ENCODE measurements at places on chromosomes 4 and X.

- DNase-seq, result no peak
Observed at GRCh38 chrX:48714573-48714972, 18.0 kb downstream of the SUV39H1 start.

GRCh38 chr4:76607266-76607799 lies 172.3 kb downstream of the SHROOM3 start:
- DNase-seq, result no peak

- DNase-seq, result no peak
Observed at GRCh38 chrX:150018931-150019361, 80.7 kb upstream of the EOLA2 start.

DNA sequence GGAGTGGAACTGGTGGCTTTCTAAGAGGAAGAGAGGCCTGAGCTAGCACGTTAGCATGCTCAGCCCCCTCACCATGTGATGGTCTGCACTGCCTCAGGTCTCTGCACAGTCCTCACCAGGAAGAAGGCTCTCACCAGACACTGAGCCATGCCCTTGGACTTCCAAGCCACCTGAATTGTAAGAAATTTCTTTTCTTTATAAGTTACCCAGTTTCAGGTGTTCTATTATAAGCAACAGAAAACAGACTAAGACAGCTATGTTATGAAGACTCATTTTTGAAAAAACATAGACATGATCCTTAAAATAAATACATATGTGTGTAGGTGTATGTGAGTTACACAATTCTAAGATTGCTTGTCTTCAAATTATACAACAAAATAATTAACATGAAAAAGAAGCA lies 74.7 kb downstream of the CEP44 start:
- DNase-seq, result no peak

DNA sequence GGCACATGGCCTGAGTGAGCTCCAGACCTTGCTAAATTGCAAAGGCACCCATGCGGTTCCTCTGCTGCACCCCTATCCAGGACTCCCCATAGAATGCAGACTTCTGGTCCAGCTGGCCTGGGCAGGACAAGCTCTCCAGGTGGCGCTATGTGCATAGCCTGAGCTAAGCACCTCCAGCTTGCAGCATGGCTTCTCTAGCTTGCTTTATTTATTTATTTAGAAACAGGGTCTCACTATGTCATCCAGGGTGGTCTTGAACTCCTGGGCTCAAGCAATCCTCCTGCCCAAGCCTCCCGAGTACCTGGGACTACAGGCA lies 5.5 kb upstream of the WFS1 start:
- DNase-seq, result no peak

DNA sequence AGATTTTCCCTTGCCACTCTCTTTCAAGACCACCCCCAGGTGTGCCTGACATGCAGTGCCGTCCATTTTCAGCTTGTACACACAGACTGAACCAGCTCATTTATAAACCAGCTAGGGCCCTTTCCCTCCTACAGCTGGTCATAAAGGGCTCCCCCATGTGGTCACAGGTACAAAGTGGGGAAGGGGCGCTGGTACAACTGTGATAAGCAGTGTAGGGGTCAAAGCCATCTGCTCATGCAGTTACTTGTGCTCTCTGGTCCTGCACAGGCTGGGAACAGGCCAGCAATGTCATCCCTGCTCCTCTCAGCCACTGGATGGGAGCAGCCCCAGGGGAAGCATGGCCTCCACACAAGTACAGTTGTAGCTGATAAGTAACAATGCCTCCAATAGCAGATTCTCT lies 20.6 kb downstream of the GABRQ start:
- no peak for DNase-seq

GRCh38 chrX:9316096-9316495 lies 148.8 kb upstream of the TBL1X start:
- DNase-seq, result no peak

GRCh38 chrX:138229718-138230117 lies 481.8 kb downstream of the FGF13 start:
- DNase-seq, result no peak

DNA sequence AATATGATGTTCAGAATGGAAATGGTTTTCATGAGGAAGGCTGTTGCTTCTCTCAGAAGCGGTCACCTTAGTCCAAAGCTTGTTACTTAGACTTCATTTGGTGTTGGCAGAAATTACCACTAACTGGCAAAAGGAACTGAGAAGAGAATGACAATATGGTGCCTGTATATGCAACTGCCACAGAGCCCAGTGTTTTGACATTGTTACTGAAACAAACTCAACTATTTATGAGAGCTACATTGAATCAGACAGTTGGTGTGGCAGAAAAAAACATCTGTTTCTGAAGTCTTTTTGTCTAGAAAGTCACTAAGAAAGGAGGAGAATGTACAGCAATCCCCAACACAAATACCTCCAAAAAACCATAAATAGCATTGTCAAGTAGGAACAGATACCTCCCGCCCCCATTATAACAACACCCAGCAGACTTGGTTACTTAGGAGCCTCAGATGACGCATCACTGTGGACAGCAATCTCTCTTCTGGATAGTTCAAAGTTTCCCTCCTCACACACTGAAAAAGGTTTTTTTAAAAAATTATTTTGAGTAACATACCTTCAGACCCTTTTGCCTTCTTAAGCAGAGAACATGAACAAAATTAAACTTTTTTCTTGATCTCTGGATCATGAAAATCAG lies 92.2 kb downstream of the MAML3 start:
- no peak for DNase-seq

DNA sequence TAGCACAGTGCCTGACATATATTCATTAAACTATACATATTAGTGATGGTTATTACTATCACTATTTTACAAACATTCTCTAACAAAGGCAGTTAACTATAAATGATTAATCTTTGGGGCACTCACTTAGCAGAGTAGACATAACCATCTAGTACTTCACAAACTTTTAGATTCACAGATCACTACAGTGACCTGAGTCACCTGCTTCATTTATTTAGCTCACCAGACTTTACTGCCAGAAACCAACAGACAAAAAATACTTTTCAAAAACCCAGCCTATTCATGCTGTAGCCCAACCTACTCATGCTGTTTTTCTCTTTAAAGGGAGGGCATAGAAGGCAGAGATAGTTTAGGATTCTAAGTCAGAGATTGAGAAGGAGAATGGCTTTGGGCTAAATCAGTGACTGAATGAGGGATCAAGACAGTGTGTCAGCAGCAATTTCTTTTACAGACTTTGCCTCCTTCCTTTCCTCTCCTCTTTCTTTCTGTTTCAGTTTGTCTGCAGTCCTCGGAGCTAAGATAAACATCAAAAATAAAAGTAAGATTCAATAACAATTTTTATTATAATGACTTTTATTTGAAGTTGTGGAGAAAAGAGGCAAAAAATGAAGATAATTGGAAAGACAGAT lies 34.7 kb upstream of the PDE5A start:
- no peak for DNase-seq

DNA sequence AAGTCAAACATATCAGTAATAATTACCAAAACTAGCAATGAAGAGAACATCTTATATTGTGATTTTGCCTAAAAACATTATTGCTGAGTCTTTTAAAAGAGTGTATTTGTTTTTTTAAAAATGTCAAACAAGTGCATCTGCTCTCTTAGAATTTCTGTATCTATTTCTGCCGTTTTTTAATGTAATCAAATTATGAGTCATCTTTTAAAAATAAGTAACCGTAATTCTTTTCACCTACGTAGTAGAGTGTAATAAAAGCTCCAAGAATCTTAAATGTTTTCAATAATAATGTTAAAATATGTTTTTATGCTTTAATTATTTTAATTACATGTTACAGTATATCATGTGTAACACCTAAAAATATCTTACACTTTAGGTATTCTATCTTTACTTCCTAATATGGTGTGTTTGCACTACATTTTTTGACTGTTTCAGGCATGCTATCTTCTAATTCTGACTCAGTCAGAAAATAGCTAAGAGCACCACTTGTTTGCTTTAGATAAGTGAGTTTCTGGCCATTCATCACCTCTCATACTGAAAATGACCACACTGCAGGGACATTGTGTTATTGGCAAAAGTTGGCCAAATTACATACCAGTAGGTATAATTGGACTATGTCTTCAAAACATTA lies 368.5 kb downstream of the PCDH7 start:
- DNase-seq, result no peak

- DNase-seq, result no peak
Observed at GRCh38 chr4:121679267-121679666, 17.5 kb downstream of the ANXA5 start.

- DNase-seq, result no peak
Observed at GRCh38 chrX:11451151-11451550, 157.9 kb downstream of the AMELX start.

DNA sequence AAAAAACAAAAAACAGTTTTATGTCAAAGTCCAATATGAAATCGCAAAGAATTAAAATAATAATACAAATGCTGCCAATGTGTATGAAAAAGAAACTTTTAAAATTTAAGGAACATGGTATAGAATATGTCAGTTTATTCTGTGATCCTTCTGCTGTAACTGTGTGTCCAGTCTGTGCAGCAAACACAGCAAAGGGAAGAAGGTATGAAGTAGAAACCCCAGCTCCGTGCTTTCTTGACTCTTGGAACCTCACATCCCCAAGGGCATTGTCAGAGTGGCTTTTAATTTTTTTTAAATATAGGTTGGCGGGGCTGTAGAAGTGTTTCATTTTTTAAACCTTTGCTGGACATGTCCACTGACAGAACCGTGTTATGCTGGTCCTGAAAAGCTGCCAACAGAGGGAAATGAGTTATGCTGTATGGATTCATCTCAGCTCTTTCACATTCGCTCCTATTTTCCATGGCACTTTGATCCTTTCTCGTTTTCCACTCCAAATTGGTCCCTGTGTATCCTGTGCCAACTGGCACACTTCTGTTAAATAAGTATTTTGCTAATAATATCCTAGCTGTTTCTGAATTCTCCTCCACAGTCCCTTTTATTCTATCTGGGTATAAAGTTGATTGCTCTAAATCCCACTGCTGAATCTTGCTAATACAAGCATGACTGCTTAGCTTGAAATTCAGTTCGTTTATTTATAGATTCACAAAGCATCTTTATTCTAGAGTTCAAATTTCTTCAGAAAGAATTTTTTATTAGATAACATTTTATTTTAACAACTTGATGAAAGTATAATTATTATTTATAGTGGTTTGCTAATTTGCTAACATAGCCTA lies 127.0 kb upstream of the DDIT4L start:
- no peak for DNase-seq

- DNase-seq, result no peak
Observed at GRCh38 chrX:13258052-13258444, 61.8 kb downstream of the ATXN3L start.

- DNase-seq, result no peak
Observed at GRCh38 chr4:127782275-127783025, at the start of gene HSPA4L. Gene HSPA4L, plus strand, starts transcription at chr4:127782322. Its CDS starts 229 bp downstream, at chr4:127782551.

- no peak for DNase-seq
Observed at GRCh38 chr4:103197765-103198110, 405 bp downstream of the CENPE start.

DNA sequence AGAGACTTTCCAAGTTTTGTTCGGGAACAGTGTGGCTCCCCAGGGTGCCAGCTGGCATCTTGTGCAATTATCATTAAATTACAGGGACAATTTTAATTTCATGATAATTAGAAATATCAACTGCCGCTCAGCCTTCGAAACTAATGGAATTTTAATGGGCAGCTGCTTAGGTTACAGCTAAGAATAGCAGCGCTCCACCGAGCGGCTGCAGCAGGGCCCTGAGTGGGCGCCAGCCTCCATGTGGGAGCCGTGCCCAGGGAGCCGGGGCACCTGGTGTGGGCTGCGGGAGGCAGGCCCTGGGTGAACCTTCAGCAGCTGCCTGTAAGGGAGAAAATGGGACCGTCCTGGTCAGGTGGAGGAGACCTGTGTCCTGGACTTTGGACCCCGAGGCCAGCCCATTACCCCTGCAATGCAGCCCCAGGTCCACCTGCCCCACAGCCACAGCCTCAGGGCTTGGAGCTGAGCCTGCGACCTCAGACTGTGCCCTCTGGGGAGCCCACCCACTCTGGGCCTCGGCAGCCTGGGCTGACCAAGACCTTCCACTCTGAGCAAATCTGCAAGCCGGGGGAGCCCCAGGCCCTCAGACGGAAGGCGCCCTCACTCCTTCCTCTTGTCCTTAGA lies 21.1 kb downstream of the MSANTD1 start:
- DNase-seq, result no peak

- DNase-seq, result no peak
Observed at GRCh38 chr4:21826071-21826470, 122.5 kb downstream of the KCNIP4 start.

DNA sequence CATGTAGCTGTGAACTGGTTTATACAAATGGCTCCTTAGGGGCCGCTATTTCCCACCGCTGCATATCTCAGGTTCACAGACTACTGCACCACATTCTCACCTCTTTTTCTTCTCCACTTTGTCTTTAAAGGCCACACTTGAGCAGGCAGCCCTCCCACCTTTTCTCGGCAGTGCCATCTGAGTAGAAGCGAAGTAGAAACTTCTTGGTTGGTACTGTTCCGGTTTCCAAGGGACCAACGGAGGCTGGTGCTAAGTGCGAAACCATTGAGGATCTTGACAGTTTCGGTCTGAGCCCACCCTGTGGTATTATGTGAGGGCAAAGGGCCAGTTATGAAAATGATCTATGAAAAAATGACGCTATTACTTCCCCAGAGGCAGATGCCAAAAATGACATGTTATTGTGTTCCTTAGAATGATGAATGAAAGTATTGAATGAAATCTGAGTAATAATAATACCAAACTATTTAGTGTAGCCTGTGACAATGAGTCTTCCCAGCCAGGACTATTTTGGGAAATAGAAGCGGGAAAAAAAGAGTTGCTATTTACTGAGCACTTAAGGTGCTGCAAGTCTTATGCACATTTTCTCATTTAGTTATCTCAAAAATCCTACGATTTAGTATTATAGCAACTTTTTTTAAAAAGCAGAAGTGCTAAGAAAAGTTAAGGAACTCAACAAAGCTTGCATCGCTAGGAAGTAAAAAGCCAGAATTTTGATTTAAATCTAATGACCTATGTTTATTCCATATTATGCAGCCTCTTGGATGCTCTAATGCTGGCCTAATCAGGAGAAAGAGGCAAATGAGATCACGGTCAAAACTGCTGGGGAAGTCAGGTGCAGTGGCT lies 29.6 kb upstream of the CHRNA9 start:
- DNase-seq, result no peak

DNA sequence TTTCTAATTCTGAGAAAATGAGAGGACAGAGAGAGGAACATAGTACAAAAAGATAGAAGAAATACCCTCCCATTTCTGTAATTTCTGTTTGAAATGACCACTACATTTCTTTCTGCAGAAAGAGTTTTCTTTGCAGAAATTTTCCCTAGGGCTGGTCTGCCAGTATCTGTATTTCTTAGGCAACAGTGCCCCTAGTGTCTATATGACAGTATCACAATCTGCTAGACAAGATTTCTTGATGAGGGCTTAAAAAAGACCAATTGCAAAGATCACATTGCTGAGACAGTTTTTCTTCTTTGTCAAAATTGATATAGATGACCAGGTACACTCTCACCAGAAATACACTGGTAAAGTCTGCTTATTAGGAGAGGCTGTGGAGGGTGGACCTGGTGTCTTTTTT lies 81.0 kb upstream of the ZDHHC15 start:
- DNase-seq, result no peak

- no peak for DNase-seq
Observed at GRCh38 chr4:98345838-98346237, 84.7 kb downstream of the RAP1GDS1 start.

DNA sequence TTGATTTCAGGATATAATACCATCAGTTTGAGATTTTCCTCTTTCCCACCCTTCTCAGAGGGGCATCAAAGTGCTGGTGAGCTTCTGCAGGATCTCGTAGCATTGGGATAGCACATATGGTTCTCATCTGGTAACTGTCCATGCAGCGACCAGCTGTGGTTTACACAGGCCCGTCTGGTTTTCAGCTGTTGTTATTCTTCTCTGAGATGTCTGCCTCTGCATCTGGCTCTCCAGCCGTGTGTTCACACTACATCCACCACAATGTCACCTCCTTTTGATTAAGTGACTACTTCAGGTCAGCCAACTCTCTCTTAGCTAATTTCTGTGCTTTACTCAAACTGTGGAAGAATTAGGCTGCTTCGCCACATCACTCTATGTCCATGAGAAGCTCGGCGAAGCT lies 676.7 kb upstream of the TENM3 start:
- no peak for DNase-seq

Measured in stimulated activated CD4-positive, alpha-beta T cell treated with anti-CD3 and anti-CD28 coated beads, Interleukin-1b, Interleukin-23, amount 100 ng/mL, for 1 hour (primary cell).